ENCODE measurements at places on chromosomes 12 and 14. TPM values are rescaled to one million over a fixed set of nuclear protein-coding genes. Genes with fewer than 3 reads are reported as not detected.

- no peak for ATAC-seq
These were observed 663.6 kb downstream of the BCL11B start for GRCh38 chr14:98608071-98609060.

- no peak for ATAC-seq
These were observed 42.9 kb downstream of the SMUG1 start for GRCh38 chr12:54145844-54146243.

DNA sequence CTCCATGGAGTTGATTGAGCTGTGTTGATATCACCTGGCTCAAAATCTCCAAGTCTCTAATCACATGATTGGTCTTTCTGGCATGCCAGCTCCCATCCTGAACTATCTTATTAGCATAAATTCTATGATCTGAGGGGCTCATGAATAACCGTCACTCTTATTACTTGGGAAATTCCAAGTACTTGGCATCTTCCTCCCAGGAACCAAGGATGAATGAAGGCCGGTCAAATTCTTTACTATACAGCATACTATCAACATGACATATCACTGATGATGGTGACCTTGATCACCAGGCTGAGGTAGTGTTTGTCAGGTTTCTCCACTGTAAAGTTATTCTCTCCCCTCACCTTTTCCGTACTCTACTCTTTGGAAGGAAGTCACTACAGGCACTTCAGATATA is 16.4 kb upstream of the NUBPL start:
- no peak for ATAC-seq

DNA sequence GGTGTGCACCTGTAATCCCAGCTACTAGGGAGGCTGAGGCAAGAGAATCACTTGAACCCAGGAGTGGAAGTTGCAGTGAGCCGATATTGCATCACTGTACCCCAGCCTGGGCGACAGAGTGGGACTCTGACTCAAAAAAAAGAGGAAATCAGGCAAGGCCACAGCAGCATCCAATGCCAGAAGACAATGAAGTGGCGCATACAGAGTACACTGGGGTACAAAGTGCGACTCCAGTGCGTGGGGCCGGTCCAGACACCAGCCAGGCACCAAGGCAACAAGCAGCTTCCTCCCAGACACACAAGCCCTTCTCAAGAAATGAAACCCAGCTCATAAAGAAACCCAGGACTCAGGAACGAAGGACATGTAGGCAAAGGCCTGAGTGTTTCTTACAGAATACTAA is 28.2 kb downstream of the TTC7B start:
- ATAC-seq: peak; percentile 69

- no peak for ATAC-seq
These were observed 34.6 kb downstream of the CEP128 start for GRCh38 chr14:80906946-80907345.

DNA sequence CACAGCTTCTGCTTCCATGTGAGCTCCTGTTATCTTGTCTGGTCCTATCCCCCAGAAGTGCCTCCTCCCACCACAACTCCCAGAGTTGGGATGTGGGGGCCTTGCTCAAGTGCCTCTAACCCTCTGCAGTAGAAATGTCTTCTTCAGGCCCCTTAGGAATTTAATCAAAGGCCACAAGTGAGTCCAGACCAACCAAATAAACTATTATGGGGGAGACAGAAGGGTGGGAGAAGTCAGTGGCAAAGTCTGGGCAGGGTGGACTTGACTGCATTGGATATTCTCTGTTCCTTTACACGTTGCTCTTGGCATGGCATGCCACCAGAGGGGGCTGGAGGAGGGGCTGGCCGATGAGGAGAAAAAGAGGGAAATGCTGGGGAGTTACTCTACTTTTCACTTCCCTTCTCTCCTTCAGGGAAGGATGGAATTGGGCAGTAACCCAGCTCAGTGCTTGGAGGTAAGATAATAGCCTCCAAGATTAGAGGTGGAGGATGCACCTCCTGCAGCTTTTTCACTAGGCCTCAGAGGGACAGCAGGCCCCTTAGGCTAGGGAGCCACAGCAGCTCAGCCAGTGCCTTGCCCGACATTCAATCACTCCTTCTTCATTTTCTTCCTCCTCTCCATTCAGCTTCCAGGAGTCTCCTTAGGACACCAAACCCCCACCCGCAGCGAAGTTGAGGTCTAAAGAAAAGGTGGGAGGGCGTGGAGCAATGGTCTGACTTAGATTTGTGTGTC is 1.2 kb upstream of the AP1G2 start:
- ATAC-seq: no peak

DNA sequence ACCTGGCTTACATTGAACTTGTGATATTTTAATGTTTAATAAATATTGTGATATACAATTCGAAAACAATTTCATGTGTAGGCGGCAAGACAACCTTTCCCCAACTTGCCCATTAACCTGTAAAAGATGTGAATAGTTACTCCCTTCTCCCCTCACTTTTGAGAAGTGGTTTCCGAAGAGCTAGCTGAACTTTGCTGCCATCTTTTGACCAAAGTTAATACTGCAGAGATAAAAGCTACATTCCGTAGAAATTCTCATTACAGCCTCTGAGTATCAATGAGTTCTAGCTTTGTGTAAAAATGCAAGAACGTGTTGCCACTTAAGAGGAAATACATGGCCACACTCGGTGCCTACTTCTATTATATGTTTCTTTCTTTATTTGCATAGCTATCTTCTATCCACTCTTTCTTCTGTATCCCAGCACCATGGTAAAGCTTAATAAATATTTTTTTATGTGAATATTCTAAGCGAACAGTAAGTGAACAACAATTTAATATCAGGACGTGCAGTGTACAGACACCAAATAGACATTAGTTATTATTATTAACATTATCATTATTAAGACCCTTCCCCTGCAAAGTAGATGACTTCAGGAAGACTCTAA is 105.1 kb upstream of the TMEM260 start:
- no peak for ATAC-seq

DNA sequence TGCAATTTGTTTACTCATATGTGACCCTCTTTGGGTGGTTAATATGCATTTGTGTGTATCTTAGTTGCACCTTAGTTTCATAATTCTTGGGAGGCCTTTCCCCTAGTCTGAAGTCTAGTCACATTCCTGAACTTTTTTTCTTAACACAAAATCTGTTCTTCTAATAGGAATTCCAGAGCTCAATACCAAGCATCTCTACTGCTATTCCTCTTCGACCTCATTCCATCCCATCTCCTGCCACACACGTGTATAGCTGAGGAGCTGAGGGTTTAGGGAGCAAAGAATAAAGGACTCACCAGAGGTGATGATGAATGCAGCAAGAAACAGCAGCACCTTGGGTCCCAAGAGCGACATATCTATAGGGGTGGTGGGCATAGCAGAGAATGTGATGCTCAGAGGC is 875 bp downstream of the MFAP5 start:
- ATAC-seq: no peak

DNA sequence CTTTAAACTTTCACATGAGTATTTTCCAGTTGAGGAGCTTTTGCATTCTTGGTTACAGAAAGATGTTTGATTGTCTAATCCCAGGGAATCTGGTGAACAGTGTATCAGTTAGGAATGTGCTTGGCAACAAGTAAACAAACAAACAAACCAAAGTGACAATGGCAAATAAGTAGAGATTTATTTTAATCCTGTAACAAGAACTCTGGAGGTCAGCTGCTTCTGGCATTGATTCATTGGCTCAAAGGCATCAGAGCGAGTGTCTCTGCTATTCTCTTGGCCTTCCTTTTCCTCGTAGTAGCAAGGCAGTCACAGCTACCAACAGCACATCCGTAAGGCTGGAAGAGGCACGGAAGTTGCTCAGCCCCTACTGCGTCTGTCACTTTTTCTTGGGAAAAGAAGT is 37.2 kb downstream of the CRADD start:
- no peak for ATAC-seq

DNA sequence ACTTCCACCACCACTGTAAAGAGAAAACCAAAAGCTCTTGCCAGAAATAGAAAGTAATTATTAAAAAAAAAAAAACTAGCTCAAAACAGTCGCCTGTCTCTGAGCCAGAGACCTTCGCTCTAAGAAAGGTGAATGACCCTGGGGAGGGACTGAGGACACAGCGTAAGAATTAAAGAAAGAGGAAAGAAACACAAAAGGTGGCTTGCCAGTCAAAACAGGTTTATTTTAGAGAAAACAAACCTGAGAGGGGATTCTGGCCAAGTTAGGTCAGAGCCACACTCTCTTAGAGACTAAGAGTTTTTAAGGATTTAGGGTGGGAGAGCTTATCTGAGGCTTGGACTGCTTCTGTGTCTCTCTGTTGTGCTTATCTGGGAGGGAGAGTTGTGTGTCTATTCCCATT is 66.0 kb downstream of the DNAH10 start:
- no peak for ATAC-seq

DNA sequence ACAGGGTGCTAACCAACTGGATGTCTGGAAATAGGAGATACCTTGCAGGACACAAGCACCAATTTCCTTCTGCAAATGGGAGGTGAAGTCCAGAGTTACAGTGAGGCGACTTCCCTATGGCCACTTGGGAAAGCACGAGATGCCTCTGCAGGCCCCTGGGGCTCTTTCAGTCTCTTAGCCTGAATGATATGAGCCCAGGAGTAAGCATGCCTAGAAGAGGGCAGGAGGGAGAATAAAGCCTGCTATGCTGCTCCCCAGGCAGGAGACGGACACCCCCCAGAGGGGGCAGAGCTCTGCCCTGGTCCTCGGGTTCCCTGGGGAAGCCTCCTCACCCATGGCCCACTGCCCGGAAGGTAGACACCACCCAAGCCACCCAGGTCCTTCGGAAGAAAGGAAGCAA is 105.1 kb downstream of the GCH1 start:
- ATAC-seq: no peak

GRCh38 chr12:97177481-97177880 is 270.4 kb downstream of the NEDD1 start:
- ATAC-seq: no peak

- no peak for ATAC-seq
These were observed 69.9 kb downstream of the DDX51 start for GRCh38 chr12:132074216-132074615.

The ZDHHC22 gene
- total RNA-seq: not detected

The CACNA2D4 gene
- 3.3 TPM for total RNA-seq

The IQSEC3 gene
- 2.4 TPM for total RNA-seq

The BLTP3B gene
- 41.7 TPM for total RNA-seq

The CLEC2D gene
- total RNA-seq: 2.3 TPM

The MOK gene
- 10.8 TPM for total RNA-seq

The ASPG gene
- not detected for total RNA-seq

The HSP90AA1 gene
- 537 TPM for total RNA-seq
